ENCODE measurements at places on chromosomes 16 and 17.

GRCh38 chr17:41065829-41066624 lies at the start of gene KRTAP2-4:
KRTAP2-4 (minus strand) TSS chr17:41065879; CDS start chr17:41065845, 34 bp downstream.
- DNase-seq = no peak

DNA sequence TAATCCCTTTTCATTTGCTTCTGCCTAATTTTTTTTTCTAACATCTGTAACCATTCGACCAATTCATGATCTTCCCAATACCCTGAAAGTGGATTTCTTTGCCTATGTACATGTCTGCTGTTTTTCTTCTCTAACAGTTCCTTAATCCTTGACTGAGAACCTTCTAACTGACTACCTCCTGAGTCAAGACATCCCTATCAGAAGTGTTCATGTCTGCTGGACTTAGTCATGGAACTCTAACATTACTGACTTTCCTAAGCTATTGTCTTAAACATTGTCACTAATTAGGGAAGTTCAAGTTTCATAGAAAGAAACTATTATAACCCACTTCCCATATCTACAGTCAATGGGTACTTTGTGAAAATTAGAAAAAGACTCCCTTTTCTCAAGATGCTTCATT lies 52.4 kb upstream of the IRX5 start:
- DNase-seq = no peak

DNA sequence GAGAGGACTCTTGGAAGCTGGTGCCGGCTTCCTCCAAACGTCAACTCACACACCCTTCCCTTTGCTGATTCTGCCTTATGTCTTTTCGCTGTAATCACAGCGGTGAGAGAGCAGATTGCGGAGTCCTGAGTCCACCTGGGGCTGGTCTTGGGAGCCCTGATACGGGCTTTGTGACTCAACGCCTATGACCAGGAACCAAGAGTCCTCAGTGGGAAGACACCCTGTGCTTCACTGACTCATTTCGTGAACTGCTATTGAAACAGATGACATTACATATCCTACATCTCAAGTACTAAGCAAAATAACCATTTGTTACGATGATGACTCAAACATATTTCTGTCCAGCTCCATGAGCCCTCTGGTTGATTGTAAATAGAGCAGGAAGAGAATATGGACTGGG lies 90.7 kb upstream of the CREBBP start:
- no peak for DNase-seq

GRCh38 chr16:65453646-65454045 lies 331.8 kb upstream of the CDH11 start:
- no peak for DNase-seq

GRCh38 chr17:77631307-77631706 lies 327.2 kb upstream of the TNRC6C start:
- DNase-seq = no peak

- DNase-seq = no peak
Observed at GRCh38 chr16:11245988-11246387, 10.0 kb downstream of the SOCS1 start.

- no peak for DNase-seq
Observed at GRCh38 chr17:43552229-43552837, 6.2 kb upstream of the ETV4 start.

DNA sequence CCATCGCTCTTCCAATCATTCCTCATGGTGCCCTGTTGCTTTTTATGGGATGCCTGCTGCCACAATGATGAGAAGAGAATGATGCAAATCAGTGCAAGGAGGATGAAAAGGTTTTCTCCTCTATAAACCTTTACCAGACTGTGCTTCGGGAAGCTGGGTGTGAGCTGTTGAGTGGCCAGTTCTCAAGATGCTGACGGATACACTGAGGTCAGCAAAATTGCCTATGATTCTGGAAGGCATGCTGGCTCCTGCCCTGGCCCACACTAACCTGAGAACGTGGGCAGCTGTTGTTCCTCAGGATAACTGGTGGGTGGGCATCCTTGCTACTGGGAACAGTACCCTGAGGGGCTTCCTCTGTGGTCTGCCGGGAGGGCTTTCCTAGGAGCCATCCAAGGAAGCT lies 795 bp upstream of the PIRT start:
- no peak for DNase-seq

DNA sequence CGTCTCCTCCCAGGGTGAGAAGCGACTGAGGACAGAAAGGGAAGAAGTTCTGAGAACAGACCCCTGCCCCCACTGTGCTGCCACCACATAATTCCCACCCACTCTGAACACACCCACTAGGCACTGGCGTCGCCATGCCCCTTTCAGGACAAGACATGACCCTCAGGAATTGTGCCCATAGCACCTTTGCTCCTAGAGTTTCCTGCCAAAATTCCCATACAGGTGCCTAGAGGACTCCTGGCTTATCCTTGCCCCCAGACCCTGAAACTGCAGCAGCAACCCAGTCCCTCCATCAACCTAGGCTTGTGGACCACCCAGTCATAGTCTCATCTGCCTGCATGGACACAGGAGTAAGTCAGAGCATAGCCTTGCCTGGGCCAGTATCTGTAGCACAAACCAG lies 157.7 kb upstream of the ZNF267 start:
- DNase-seq = no peak
